Spinal cord (tissue), 10 donors: ENCODE measurements at places on chromosomes 6 and 20. TPM values are rescaled to one million over a fixed set of nuclear protein-coding genes. Genes with fewer than 3 reads are reported as not detected.

GRCh38 chr6:150673720-150674346, 74.1 kb downstream of the PLEKHG1 start:
- no peaks in the 10 kb centered on the region for H3K4me1 ChIP-seq
- DNase-seq, result no peak
- no peak overlapping the region for H3K4me3 ChIP-seq
- H3K27ac ChIP-seq, result no peak overlapping the region
- H3K36me3 ChIP-seq, result peaks cover 3% of the 10 kb centered on the region
- H3K27me3 ChIP-seq, result no peaks in the 10 kb centered on the region

DNA sequence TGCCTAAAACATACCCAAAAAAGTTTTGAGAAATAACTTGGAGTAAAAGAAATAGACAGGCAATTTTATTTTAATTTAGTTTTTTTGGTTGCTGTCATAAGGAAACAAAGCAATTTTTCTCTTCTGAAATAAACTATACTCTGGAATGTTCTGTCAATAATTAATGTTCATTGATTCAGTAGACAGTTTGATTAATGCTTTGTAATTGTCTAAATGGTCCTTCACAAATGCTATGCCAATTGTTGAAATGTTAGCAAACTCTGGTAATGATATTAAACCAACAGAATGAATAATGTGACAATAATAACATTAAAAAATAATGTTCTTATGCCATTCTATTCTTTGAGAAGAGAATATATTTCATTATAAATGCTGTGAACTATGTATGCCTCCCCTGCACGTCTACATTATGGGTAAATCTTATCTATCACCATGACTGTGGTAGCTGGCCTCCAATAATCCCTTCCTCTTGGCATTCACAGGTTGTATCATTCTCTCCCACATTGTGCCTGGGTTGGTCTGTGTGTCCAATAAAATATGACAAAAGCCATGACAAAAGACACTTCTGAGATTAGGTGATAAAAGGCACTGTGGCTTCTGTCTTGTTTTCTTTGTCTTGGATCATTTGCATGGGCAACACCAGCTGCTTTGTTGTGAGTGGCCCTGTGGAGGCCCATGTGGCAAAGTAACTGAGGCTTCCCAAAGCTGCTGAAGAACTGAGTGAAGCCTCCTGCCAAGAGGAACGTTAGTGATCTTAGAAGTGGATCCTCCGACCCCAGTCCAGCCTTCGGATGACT, 25.1 kb downstream of the IL20RA start:
- H3K27ac ChIP-seq, result no peak overlapping the region
- H3K27me3 ChIP-seq, result no peaks in the 10 kb centered on the region
- no peaks in the 10 kb centered on the region for H3K4me1 ChIP-seq
- DNase-seq, result no peak

DNA sequence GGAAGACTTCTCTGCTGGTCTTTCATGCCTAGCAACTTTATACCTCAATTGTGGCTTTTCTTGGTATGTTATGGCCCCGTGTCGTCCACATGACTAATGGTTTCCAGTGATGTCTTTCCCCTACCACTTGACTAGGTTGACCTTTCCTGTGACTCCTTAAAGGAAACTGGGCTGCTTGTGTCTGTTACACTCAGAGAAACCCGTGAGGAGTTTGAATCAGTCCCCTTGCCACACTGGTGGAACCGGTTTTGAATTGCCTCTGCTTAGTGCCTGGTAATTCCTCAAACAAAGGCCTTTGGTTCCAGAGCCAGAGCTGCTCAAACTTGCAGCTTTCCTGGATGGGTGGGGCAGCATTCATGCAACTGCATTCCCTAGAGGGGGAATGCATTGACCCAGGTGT, 21.9 kb downstream of the ECT2L start:
- H3K4me1 ChIP-seq, result no peaks in the 10 kb centered on the region
- no peak for DNase-seq
- no peak overlapping the region for H3K4me3 ChIP-seq
- H3K36me3 ChIP-seq, result no peaks in the 10 kb centered on the region

DNA sequence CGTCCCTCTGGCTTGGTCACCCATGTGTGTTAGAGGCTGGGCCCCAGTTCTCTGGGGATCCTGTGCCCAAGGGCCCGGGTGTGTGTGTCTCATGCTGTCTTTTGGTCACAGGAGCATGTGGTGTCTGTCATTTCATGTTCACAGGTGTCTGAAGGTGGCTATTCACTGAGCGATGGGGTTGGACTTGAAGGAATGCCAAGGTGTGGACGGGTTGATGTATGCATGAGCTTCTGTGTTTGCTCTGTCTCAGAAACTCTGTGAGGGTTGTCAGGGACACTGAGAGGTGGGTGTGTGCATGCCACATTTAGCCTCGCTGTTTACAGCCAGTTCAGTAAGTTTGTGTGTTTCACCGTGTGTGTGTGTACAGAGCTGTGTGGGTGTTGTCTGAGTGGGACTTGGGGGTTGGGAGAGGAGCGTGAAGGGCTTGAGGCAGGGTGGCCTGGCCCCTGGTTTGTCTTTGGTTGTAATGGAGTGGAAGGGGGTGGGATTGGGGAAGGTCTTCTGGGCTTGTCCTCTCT, 1.2 kb downstream of the DDR1 start:
- peaks cover 21% of the 10 kb centered on the region for H3K36me3 ChIP-seq
- H3K4me3 ChIP-seq, result peak overlapping the region; percentile 70
- no peak for DNase-seq
- H3K27ac ChIP-seq, result peak overlapping the region; percentile 91
- no peaks in the 10 kb centered on the region for H3K27me3 ChIP-seq

DNA sequence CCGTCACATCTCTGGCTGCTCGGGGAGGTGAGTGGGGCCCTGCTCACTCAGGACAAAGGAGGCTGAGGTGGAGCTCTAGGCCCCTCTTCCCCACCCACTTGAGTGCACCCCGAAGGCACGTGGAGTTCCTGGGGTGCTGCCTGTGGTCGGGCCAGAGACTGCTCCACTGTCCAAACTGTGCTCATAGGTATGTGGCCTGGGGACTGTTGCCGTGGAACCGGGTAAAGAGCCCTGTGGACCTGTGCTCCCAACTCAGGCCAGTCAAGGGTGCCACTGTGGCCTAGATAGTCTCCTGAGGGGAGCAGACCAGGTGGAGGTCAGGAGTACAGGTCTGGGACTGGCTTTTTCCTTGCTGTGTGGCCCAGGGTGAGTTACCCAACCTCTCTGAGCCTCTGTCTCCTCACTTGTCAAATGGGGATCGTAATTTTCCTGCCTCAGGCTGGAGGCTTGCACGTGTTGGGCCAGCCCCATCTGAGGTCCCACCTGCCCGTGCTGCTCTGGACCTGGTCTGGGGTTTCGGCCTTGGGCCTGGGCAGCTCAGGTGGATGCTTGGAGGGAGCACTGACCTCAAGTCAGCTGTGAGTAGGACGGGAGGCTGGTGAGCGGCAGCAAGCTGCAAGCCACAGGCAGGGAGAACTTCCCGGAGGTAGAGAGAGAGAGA, 12.4 kb upstream of the NPBWR2 start:
- H3K4me1 ChIP-seq, result peaks cover 36% of the 10 kb centered on the region
- DNase-seq, result no peak
- no peak overlapping the region for H3K4me3 ChIP-seq

DNA sequence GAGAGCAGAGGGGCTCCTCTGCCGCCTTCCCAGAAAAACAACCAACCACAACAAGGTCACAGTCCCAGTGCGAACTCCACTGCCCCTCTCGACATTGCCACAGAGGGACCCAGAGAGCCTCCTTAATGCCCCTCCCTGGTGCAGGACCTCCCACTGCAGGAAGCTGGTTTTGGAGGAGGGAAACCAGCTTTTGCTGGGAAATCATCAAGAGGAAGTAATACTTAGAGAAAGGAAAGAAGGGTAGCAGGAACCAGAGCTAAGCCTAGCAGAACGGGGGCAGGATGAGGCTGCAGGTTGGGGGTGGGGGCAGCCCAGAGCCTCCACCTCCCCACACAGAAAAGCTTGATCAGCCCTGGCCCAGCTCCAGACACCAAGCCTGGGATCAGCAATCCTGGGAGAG, 37.7 kb upstream of the SIRPA start:
- no peak overlapping the region for H3K27ac ChIP-seq
- H3K4me3 ChIP-seq, result no peak overlapping the region
- no peaks in the 10 kb centered on the region for H3K27me3 ChIP-seq

- no peaks in the 10 kb centered on the region for H3K27me3 ChIP-seq
- H3K36me3 ChIP-seq, result no peaks in the 10 kb centered on the region
- no peak for DNase-seq
- H3K27ac ChIP-seq, result no peak overlapping the region
- no peaks in the 10 kb centered on the region for H3K4me1 ChIP-seq
- H3K4me3 ChIP-seq, result no peak overlapping the region
Observed at GRCh38 chr6:22091424-22091948, 205.3 kb downstream of the PRL start.

DNA sequence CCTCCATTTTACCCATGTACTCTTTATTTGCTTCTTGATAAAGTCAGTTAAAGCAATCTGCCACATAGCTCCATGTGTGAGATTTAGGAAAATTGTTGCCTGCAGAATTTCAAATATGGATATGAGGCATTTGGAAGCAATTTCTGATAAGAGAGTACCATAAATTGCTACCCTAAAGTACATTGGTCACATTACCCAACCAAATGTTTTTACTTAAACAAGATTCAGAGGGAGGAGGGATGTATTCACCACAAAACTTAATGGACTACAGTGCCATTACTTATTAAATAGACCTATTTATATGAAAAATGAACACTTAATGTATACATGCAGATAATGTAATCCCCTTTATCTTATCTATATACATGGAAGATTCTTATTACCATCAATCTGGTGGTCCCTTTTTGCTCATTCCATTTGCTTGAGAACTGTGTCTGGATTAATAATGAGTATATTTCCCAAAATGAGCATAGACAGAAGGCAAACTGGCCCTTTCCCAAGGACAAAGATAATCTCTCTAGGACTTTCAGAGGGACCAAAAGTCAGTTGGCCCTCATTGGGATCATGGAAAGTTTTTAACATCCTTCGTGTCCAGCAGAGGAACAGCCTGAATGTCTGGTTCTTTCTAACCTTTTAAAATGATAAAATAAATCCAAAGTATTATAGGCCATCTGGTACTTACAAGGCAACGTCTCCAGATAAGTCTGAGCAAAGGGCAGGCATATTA, 526.4 kb downstream of the CBLN4 start:
- H3K4me3 ChIP-seq, result no peak overlapping the region
- H3K27me3 ChIP-seq, result no peaks in the 10 kb centered on the region
- DNase-seq, result peak; percentile 28
- no peak overlapping the region for H3K27ac ChIP-seq
- H3K36me3 ChIP-seq, result no peaks in the 10 kb centered on the region

GRCh38 chr6:132751306-132751705, 6.4 kb downstream of the VNN2 start:
- H3K4me3 ChIP-seq, result no peak overlapping the region
- no peak for DNase-seq
- no peaks in the 10 kb centered on the region for H3K27me3 ChIP-seq
- H3K27ac ChIP-seq, result no peak overlapping the region

GRCh38 chr6:132209351-132209750, 191.9 kb downstream of the MOXD1 start:
- H3K4me1 ChIP-seq, result no peaks in the 10 kb centered on the region
- no peak overlapping the region for H3K27ac ChIP-seq
- H3K27me3 ChIP-seq, result no peaks in the 10 kb centered on the region
- DNase-seq, result no peak
- no peak overlapping the region for H3K4me3 ChIP-seq
- no peaks in the 10 kb centered on the region for H3K36me3 ChIP-seq

PTGIS gene
- 27.5 TPM for total RNA-seq

MDFI gene
- 40.6 TPM for total RNA-seq

ZBP1 gene
- 0.06 TPM for total RNA-seq

HEY2 gene
- total RNA-seq, result 10.3 TPM

TFAP2D gene
- not detected for total RNA-seq

DYNLT2 gene
- total RNA-seq, result 4.7 TPM

HLA-DPA1 gene
- 19.8 TPM for total RNA-seq
